ENCODE measurements at places on chromosomes 7 and 10.

DNA sequence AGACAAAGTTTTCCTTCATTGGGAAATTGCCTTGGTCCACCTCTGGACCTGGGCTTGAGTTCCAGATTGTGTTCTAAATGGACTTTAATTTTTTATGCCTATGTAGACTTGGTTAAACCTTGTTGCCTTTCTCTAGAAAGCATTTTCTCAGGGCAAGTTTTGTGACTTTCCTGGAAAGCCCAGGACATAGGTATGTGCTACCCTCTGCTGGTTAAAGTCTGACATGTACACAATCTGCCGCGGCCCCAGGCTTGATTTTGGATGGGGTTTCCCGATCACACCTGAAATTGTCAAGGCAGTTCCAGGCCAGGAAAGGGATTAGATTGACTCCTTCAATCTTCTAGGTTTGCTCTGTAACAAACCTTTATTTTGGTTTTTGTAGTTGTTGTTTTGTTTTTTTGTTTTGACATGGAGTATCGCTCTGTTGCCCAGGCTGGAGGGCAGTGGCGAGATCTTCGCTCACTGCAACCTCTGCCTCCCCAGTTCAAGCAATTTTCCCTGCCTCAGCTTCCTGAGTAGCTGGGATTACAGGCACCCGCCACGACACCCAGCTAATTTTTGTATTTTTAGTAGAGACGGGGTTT is 14.1 kb upstream of the AKR1B10 start:
- DNase-seq, result peak; percentile 55

DNA sequence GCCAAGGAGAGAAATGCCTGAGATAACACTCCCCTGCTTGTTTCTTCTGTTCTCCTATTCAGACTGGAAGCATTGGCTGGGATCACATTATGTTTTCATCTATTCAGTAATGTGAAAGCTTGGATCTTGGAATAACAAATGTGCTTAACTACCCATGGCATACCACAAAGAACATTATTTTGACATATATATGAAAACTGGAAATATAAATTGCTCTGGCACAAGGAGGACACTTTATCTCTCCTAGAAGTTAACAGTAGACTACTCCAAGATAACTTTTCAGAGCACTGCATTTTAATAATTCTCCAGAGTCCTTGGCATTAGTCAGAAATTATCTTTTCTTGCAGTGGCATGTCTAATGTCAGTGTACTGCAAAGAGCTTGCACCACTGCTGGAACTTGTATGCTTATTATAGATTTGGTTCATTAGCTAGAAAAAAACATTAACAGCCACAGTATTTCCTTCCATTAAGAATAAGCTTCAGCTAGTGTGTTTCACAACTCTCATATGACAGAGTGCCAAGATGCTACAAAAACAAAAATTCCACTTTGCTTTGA is 169.3 kb upstream of the LRRN3 start:
- DNase-seq, result no peak

DNA sequence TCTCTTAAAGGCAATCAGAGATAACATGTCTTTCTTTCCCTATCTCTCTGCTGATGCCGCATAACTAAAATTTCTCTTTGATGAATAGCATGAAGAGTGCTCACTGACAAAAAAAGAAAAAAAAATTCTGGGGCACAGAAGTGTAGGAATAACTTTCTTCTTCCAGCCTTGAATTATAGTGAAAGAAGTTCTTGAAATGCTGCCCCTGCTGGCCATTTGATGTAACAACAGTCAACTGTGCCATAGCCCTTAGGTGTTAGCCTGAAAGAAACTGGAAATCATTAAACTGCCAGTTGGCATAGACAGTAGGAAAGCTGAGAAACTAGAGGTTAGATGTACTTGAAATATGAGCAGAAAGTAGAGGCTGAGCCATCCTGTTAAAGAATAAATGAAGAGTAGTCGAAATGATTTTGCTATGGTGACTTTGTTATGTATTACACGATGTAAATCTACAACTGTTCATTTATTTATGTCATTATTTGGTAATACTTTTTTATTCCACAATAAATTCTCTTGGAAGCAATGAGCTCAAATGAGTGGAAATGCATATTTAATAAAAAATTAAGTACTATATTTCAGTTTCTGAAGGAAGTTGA is 48.3 kb upstream of the FAM171A1 start:
- DNase-seq, result no peak

DNA sequence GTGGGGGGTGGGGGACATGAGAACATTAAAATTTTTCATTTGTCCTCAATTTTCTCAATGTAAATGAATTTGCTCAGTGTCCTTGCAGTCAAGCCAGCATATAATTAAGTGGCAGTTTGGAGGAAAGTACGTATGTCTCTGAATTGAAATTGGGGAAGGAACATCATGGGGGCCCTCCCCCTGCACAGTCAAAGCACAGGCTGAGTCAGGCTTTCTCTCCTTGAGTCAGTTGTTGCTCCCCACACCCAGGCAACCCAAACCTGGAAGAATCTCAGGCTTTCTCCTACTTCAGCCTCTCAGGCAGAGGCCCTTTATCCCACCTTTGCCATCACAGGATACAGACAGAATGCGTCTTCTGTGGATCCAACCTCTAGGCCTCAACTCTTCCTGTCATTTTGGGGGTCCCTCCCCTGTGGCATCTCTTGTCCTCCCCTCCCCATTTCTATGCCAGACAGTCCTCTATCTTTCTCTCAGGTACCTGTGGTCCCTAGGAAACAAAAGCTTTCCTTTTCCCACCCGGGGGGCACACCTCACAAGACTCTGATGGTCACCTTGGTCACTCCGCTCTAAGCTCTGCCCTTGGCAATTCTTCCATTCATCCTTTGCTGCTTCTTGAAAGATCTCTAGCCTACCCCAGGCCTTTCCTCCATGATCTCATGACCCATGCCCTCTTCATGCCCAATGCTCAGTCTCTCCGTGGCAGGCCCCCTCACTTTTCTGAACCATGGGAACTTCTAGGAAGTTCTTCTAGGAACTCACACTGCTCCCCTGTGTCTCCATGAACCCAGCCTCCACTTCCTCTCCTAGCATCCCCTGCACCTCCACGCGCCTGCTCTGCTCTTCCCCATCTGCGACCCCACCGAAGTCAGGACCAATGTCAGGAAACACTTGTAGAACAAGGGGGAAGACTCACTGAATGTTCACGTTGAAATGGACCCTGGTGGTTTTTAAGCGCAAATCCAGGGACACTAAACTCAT is 40.4 kb downstream of the CREB3L2 start:
- no peak for DNase-seq

DNA sequence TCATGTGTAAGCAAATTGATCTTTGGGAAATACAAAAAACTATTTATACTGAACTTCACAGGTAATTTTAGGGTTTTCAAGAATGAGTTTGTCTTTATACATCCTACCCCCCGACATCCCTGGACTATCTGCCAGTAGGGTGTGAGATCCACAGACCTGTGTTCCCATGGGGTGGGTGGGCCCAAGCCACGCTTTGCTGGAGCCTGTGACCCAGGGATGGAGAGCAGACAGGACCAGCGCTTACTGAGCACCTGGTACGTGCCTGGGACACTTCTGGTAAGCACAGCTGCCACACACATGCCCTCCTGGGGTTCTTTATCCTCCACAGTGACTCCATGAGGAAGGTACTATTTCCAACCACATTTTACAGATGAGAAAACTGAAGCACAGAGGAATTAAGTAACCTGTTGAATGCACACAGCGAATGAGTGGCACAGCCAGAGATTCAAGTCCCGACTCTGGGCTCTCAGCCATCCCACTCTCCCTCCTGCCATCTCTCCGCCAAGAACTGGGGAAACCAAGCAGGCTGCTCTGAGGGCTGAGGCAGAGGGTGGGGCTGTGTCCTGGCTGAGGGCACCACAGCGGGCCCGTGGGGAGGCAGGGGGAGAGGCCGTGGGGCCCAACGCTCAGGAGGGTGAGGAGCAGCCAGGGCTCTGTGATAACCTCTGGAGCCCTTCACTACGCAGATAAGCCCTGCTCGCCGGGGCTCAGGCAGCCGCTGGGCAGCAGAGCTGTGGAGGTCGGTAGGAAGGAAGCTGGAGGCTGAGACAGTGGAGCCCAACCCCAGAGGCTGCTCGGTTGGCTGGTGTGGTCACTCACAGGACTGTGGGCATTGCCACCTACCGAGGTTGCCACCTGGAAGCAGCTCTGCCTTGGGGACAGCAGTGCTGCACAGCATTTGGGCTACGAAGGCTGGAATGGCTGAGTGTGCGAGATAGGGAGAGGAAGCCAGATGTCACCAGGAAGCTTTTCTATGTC is 124.2 kb downstream of the ARHGAP22 start:
- DNase-seq, result no peak

- DNase-seq, result peak; percentile 91
These were observed 601.3 kb downstream of the GALNT17 start for GRCh38 chr7:71733107-71733870.

DNA sequence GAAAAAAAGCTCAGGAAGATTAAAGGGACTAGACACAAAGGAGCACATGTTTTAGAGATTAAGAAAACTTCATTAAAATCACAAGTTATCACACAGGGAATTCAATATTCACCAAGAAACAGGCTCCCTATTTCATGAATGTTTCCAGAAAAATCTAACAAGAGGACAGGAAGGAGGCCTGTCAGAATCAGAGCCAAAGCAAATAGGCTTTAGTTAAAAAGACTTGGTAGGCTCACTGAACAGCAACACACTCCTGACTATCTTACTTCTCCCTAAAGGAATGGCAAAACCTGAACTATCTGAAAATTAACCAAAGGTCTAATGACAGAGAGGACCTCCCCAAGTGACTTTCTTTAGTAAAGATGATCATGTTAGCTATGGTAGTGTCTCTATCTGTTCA is 188.3 kb upstream of the MEOX2 start:
- no peak for DNase-seq

GRCh38 chr10:116664631-116665030 is 43.9 kb downstream of the PNLIPRP2 start:
- no peak for DNase-seq

DNA sequence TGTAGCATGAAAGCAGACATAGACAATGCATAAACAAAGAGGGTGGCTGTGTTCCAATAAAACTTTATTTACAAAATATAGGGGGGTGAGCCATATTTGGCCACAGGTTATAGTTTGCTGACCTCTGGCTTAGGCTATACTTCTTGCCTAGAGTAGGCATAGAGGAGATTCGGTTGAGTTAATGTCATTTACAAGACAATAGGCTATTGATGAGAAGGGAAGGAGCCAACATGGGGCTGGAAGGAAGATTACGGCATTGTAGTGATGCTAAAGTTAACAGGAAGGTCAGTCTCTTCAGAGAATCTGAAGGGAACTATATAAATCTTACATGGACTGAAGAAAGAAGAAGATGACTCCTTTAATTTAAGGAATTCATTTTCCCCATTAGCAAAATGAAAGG is 463.5 kb downstream of the HTR7 start:
- no peak for DNase-seq

All from NCI-H524 (cell line).